Fibroblast of skin of right biceps (primary cell): ENCODE measurements at places on chromosomes 5 and 9.
A peak's percentile ranks its signal among the peaks of the same experiment; 100 is the strongest.

- peak; percentile 21 for DNase-seq
Measured at GRCh38 chr5:55149308-55149795, 10.6 kb upstream of the GPX8 start.

DNA sequence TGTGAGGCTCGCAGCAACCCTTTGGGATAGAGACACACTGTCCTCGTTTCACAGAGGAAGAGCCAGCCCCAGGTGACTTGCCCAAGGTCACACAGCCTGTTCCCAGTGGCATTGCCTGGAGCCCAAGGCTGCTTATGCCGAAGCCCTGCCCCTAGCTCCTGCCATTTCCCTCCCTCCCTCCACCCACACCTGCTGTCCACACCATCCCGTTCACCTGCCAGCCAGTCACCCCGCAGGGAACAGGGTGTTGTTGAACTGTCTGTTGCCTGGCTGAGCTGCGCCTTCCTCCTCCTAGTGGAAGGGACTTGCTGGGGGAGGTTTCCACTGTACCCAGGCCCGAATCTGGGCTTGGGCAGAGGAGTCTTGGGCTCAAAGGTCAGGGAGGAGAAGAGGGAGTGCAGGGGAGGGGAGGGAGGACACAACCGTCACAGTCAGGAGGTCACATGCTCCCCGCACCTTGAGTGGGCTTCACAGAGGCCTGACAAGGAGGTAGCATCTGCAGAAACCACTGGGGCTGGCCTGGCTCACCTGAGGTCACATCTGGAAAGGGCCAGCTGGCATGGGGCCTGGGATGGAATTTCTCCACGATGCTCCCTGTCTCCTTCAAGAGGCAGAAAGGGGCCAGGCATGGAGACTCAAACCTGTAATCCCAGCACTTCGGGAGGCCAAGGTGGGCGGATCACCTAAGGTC lies 6.3 kb downstream of the TTC16 start:
- no peak for DNase-seq

DNA sequence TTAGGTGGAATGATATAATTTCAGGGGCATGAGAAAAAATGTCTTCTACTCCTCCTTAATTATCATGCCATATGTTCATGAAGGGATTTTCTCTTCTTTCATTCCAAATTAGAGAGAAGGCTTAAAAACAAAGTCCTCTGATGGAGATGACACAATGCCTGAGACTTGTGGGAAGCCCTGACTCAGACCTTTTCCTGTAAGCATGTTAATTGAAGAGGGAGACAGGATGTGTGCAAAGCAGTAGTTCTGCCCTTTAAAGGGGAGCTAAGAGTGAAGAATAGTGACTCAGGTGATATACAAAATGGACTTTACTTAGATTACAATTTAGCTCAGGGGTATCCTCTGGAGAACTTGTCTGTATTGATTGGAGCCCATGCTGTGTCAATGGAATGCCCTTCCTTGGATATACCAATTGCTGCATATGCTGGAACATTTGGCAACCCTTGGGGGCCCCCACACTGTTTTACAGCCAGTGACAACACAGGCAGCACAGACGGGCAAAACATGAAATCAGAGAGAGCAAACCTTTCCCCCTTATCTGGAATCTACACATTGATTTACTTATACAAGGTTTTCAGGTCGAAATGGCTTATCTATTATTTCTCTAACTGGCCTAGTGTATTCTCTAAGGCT lies 81.3 kb downstream of the IZUMO3 start:
- peak; percentile 93 for DNase-seq

GRCh38 chr9:37390759-37391158 lies 31.7 kb upstream of the GRHPR start:
- DNase-seq = no peak

- DNase-seq = peak; percentile 36
Measured at GRCh38 chr9:134623258-134624066, 18.1 kb upstream of the COL5A1 start.

GRCh38 chr5:102863058-102863457 lies 108.0 kb downstream of the PAM start:
- no peak for DNase-seq

GRCh38 chr9:7509576-7510145 lies 289.9 kb downstream of the DMAC1 start:
- DNase-seq = no peak

GRCh38 chr5:147586221-147586620 lies 76.4 kb upstream of the DPYSL3 start:
- DNase-seq = no peak

DNA sequence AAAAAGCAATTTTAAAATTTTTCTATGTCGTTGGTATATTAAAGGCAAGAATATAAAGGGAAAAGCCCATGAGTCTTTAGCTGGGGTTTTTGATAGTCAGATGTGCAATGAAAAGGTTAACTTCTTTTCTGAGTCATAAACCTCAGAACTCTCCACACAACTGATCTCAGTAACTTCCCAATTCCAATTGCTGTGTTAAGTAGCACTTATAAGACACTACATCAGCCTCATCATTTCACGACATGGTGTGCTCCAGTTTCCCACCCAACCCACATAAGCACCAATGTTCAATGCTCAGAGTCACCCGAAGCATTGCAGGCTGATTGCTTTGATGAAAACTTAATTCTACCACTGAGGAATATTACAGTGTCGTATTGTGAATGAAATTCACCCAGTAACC lies 155.8 kb downstream of the TSSK1B start:
- DNase-seq = peak; percentile 41

DNA sequence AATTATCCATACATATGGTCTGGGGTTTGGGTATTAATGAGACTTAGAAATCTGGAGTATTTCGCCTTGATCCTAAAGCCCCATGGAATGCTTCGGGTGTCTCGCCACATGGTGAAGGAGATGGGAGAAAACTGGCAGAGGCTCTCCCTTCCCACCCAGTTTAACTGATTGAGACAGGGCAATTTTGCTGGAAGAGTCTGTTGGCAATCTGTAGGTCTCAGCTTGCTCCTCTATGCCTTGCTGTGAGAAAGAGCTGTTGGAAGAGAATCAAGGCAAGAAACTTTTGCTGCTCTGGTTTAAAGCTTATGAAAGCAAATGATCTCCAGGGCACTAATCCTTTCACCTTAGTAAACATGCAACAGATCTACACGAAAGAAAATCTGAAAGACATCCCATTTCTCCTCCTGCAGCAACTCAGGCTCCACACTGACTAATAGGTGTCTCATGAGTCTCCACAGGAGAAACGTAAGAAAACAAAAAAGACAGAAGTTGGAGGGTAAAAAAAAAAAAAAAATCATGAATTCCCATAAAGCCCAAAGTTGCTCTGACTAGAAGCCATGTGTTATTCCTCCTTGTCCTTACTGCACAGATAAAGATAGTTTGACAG lies 369.9 kb downstream of the EFNA5 start:
- DNase-seq = peak; percentile 3

DNA sequence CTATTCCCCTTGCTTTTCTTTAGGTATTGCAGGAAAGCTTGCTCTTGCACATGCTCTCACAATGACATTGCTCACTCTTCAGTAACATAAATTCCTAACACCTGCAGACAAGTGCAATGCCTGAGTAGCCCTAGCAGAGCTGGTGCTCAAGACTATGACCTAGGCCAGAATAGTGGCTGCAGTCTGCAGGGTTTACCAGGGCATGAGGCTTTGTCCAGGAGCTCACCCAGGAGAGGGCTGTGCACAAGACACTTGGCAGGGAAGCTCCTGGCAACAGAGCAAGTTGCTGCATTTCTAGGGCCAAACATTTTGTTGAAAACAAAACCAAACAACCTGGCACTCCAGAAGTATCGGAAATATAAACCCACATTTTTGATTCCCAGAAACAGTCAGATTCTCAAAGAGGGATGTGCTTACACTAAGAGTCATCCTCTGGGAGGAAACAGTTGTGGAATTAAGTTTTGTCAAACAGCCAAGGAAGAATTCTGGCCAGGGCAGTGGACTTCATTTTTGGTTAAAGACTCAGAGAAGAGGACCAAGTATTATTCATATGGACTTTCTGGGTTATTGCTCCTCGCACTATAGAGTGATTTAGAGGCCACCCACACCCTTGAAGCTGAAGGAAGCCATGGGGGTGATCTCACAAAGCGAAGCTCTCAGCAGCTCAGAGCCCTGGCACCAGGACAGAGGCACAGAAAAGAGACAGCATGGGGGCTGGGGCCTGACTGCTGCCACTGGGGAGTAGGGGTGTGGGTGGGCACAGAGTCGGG lies 44.9 kb downstream of the MACROH2A1 start:
- peak; percentile 92 for DNase-seq

GRCh38 chr9:130996676-130997394 lies 12.1 kb upstream of the LAMC3 start:
- no peak for DNase-seq
